ENCODE measurements at places on chromosomes 16 and 17.

GRCh38 chr16:22186517-22186916 is 19.6 kb upstream of the EEF2K start:
- no peak for DNase-seq

GRCh38 chr16:10992112-10992511 is 47.7 kb downstream of the CLEC16A start:
- DNase-seq, result peak; percentile 87

GRCh38 chr17:4329838-4330237 is 36.6 kb downstream of the UBE2G1 start:
- peak; percentile 83 for DNase-seq

- no peak for DNase-seq
These were observed 15.8 kb upstream of the AKTIP start for GRCh38 chr16:53518550-53519416.

DNA sequence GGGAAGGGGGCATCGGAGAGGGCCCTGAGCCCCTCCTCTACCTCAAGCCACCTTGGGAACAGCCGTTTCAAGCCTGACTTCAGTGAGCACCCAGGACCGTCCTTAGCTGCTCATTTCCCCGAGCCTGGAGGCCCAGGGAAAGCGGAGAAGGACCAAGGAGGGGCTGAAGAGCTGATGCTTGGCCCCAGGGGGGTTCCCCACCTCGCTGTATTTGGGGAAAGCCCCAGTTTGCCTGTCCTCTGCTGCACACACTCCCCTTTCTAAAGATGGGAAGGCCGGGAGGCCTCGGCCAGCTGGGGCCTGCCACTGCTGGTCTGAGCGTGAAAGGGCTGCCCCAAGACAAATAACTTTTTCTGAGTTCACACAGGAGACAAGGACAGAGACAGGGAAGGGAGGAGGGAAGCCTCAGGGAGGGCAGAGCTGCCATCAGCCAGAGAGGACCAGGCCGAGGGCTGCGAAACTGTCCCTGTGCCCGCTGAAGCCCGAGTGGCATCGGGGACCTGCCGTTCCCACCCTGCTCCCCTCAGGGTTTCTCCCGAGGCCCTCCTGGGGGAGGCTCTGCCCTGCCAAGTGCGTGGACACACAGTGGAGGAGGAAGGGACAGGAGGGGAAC is 11.6 kb downstream of the ZACN start:
- no peak for DNase-seq

DNA sequence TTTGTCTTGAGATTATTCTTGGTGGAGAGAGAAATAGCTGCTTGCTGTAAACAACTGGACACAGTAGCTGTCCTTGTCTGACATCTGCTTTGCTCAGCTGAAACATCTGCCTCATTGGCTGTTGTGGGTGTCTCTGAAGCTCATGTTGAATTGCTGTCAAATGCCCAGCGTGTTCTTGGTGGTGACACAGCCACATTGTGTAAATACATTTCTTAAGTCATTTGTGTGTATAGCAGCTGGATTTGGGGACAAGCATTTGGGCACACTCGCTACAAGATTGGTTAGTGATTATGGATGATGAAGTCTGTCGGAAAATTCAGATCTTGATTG is 5.3 kb downstream of the FAM234A start:
- no peak for DNase-seq

GRCh38 chr16:69831212-69832123 is 69.3 kb downstream of the WWP2 start:
- DNase-seq, result no peak

DNA sequence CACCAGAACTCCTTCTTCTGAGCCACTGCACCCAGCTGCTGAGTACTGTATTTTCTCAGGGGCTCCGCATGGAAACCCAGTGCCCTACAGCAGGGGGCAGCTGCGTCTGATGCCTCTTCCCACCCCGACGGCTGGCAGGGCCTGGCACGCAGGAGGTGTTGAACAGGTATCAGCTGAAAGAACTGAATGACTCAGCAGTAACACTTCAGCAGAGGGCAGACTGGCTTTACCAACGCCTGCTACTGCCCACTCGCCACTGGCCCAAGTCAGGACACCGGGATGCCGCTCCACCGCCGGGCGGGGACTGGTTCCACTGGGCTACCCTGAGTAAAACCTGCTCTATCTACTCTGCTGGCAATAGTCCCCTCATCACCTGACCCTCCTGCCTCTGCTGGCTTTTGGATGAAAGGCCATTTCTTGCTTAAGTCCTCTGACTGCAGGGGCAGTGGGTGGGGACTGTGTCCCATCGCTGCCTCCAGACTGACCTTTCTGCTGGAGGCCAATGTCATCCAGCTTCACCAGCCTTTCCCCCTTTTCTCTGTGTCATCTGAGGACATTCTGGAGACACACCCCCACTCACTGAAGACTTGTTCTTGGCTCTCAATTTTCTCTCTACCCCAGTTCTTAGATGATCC is 100.4 kb upstream of the FA2H start:
- DNase-seq, result no peak

DNA sequence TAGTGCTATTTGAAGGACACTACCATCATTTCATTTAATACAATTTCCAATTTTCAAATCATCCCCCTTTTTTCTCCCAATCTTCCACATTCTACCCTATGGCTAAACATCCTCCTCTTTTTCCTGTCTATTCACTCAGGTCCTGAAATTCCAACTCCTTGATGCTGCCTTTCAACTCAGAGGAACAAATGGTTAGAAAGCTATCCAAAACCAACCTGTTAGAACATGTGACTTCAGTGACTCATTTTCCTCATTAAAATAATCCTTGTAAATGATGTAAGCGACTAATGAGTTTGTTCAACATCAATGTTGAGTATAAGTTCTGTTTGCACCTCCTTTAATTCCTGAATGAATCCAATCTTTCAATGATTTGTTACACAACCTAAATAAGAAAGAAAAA is 5.5 kb downstream of the PSMD12 start:
- DNase-seq, result no peak

DNA sequence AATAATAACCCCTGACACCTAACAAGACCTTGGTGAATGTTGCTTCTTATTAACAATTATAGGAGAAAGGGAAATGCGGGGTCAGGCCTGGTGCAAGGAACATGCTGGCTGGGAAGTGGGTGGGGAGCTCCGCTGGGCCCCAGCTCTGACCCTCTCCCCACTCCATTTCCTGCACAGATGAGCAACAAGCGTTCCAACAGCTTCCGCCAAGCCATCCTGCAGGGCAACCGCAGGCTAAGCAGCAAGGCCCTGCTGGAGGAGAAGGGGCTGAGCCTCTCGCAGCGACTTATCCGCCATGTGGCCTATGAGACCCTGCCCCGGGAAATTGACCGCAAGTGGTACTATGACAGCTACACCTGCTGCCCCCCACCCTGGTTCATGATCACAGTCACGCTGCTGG is 23.0 kb downstream of the RHBDL3 start:
- no peak for DNase-seq

Data from AG04450 (cell line).